ENCODE measurements at places on chromosomes 5 and 9.

DNA sequence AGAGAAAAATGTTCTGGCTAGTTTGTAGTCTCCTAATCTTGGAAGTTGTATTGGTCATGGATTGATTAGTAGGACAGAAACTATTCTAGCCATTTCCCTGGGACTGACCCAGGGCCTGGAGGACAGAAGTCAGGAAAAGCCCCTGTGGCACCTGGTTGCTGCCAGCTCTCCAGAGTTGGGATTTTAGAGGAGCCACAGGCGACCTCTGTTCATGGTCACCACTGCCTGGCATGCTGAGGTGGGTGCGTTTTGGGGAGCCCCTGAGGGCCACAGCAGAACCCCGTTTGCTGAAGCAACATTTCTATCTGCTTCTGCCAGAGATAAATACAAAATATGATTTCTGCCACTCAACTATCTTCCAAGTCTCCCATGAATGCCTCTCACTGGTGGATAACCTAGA is 7.6 kb upstream of the MAPK9 start:
- no peak for DNase-seq

GRCh38 chr5:132492386-132493125 is 2.0 kb upstream of the IRF1 start:
- DNase-seq: no peak

- no peak for DNase-seq
Observed at GRCh38 chr9:81693671-81694378, 4.5 kb upstream of the TLE1 start.

DNA sequence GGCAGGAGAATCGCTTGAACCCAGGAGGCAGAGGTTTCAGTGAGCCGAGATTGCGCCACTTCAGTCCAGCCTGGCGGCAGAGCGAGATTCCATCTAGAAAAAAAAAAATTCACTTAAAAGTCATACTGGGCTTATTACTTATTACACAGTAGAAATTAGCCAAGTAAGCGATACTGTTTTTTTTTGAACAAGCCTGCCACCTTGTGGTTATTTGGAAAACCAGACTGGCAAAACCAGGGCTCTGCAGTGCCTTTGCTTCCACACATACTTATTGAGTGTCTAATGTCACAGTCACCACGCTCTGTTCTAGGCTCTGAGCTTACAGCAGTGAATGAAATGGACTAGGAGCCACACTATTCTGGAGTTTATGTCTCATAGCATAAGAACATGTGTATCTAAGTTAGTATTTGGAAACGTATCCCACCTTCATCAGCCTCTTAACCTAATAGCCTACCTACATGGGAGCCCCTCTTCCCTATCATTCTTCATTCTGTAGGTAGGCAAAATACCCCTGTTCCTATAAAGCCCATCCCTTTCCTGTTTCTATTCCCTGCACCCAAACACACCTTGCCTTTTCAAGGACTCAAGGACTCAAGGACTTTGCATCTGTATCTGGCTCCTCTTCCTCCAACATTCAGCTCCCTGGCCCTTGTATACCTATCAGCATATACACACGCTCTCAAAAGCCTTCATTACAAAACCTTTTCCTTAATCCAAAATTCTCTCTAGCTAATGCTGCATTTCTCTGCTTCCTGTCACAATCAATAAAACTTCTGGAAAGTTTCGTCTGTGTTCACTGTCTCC is 13.9 kb upstream of the BASP1 start:
- DNase-seq: no peak

DNA sequence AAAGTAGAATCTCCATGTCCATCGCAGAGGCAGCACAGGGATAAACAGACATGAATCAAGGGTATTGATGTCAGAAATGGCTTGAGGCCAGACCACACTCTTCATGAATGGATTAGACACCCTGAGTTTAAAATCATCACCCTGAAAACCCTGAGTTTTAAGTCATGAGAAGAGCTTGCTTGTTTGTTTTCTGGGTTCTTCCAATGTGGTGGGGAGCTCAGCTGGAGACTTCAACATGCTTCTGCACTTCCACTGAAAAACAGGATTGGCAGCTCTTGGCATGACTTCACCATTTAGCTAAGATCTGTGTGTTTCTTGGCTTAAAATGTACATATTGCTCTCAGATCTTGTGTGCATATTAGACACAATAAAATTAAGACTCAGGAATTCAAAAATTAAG is 9.8 kb downstream of the GCNT4 start:
- DNase-seq: no peak

GRCh38 chr5:112647428-112647827 is 90.3 kb upstream of the APC start:
- DNase-seq: no peak

- no peak for DNase-seq
Observed at GRCh38 chr5:72508241-72509170, 1.3 kb upstream of the ZNF366 start.

DNA sequence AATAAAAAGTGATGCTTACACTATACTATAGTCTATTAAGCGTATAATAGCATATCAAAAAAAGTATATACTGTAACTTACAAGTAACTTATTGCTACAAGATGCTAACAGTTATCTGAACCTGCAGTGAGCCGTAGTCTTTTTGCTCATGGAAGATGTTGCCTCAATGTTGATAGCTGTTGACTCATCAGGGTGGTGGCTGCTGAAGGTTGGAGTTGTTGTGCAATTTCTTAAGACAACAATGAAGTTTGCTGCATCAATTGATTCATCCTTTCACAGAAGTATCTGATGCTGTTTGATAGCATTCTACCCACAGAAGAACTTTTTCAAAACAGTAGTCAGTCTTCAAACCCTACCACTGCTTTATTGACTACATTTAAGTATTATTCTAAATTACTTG is 7.8 kb upstream of the C9orf40 start:
- no peak for DNase-seq

DNA sequence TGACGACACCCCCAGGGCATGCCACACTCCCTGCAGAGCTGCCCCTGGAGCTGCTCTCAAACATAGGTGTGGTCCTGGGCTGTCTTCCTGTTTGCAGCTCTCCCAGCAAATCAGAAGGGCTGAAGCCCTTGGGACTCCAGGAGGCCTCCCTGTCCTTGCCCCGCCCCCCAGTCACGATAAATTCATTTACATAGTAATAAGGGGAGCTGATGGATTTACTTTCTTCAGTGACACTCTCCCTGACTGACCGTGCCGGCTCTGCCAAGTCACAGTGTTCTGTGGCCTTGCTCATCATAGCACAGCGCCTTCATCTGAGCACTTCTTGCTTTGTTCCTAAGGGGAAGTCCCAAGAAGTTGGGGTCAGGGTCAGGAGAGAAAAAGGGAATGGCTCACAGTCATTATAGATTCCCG is 121.4 kb downstream of the ENC1 start:
- DNase-seq: no peak

- no peak for DNase-seq
Observed at GRCh38 chr5:62340392-62340791, 34.4 kb downstream of the KIF2A start.

GRCh38 chr9:129469988-129470316 is 150.9 kb downstream of the C9orf50 start:
- no peak for DNase-seq

DNA sequence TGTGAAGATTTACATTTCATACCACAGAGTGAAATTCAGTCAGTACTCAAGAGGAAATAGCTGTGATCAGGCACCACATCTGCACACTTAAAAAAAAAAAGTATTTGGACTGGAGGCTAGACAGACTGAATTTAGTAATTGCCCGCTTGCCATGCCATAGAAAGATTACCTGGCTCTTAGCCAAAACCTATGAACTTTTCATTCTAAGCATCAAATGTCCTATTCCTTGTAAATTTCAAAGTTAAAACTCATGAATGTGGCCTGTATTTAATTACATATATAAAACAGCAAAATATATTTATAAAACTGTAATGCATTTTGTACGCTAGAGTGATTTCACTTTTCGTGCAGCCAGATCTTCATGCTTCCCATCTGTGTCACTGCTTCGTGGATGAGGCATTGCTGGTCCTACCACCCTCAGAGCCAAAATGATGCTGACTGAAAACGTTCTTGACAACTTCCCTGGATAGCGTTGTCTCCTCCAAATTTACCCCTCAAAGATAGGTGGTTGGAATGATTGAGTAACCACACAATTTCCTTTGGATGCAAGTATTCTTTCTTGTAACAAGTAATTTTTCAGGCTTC is 447.9 kb upstream of the SGCD start:
- DNase-seq: no peak

GRCh38 chr9:14023285-14023684 is 290.7 kb downstream of the NFIB start:
- no peak for DNase-seq

DNA sequence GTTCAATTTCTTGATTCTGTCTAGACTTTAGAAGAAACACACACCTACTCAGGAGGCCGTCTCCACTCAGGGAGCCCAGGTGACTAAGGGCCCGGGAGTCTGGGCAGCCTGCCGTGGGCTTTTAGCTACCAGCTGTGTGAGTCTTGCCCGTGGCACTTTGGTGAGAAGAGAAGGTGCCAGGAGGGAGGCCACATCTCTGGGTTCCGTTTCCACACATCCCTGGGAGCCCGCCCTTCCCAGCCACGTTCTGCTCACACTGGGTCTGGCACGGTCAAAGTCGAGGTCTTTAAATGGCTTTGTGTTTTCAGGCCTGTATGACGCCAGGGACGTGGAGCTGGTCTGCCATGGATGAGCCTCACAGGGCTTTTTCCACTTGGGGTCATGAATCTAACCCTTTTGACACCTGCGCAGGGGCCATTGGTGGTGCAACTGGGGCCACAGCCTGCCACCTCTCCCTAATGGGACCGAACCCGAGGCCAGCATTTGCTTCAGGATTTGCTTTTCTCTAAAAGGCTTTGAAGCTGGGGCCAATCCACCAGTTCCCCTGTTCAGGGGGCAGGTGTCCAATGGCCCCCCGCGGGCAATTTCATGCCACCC is 17.2 kb upstream of the FCN2 start:
- DNase-seq: no peak

Measured in HS-27A (cell line).